ENCODE measurements at places on chromosomes 7 and 10.

DNA sequence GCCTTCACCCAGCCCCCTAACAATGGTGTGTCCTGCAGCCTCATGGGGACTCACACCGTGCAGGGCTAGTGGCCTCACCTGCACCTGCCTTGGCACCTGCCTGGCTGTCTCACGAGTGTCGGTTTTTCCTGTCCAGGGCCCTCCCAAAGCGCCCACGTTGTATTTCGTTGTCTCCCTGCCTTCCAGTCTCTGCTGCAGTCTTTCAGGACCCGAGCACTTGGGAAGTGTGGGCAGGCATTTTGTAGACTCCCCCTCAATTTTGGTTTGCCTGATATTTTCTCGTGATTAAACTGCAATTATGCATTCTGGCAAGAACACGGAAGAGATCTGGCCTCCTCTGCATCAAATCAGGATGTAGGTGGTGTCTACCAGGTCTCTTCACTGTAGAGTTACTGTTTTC is 17.9 kb downstream of the BNIP3 start:
- no peak for DNase-seq

GRCh38 chr10:28359334-28359733 is 56.5 kb upstream of the MPP7 start:
- no peak for DNase-seq

DNA sequence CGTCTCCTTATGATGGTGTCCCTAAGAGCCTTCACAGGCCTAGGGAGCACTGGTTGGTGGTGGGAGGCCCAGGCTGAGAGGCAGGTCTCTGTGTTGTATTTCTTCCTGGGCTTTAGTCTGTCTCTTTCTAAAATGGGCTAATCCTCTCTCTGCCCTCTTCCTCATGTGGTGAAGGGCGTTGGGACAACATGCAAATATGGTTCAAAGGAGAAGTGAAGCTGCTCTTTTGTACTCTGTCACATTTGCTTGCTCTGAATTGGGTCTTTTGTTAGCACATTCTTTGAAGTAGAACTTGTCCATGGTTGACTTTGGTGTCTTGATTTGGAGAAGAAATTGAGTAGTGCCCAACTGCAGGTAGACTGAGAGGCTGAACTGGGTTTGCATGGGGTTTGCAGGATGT is 814 bp downstream of the HK1 start:
- DNase-seq: no peak

DNA sequence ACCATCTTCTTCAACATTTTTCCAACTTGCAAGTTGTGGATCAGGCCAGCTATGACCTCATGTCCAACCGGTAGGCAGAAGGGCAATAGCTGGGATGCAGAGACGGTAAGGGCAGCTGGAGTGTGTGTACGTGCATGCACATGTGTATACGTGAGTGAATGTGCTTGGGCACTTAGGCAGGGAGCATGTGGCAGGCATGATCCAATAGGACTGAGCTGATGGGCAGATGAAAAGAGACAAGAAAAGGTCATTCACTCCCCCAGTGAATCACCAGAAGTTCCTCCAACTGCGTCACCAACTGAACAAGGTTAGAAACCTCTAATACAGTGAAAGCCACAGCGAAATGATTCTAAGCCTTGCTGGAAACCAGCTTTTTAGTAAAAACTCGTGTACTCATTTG is 176.1 kb downstream of the FGFR2 start:
- no peak for DNase-seq

GRCh38 chr10:4615042-4615441 is 211.0 kb upstream of the AKR1E2 start:
- DNase-seq: no peak

DNA sequence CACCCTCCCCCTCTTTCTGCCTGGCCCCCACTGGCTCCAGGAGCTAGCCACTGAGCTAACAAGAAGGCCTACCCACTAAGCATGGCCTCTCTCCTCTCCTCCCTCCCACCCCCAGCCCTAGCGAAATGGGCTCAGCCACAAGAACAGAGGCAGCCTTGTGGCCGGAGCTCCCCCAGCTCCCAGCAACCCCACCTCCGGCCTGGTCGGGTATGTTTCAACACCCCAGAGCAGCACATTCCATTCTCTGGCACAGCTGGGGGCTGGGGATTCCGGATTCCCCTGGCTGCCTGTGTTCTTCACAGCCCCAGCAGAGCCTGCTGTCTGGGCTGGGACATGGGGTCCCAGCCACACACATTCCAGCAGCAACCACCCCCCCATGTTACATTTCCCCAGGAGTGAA is 9.0 kb downstream of the SFRP5 start:
- peak; percentile 53 for DNase-seq

- DNase-seq: peak; percentile 83
These were observed 132.6 kb downstream of the RGS10 start for GRCh38 chr10:119409906-119410305.

DNA sequence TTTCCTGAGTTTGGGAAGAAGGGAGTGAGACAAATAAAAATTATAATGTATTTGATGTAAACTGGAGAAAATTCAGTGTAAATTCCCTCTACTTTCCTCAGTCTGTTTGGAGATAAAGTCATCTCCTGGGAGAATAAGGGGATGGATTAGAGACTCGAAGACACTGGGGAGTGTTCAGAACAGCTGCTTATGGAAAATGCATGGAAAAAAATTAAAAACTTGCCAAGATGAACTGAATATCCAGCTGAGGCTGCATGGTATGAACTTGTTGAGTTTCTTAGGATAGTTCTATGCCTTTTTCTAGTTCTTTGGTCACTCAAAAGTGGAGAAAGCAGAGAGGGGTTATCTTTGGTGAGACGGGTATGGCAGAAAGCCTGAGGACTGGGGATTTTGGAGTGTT is 210.5 kb downstream of the BICC1 start:
- DNase-seq: no peak

GRCh38 chr10:65949526-65949925 is 976.3 kb upstream of the LRRTM3 start:
- no peak for DNase-seq

GRCh38 chr7:140342727-140343514 is 55.4 kb downstream of the SLC37A3 start:
- peak; percentile 43 for DNase-seq

DNA sequence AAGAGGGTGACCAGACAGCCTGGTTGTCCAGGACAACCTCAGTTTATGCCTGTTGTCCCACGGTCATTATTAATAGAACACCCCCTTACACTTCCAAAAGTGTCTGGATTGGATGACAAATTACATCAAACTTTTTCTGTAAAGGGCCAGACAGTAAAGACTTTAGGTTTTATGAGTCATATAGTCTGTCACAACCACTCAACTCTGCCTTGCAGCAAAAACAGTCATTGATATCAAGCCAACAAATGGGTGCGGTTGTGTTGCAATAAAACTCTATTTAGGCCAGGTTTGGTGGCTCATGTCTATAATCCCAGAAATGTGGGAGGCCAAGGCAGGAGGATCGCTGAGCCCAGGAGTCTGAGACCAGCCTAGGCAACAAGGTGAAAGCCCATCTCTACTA is 66.7 kb upstream of the ATP6V0A4 start:
- DNase-seq: peak; percentile 94

All from iris pigment epithelial cell (primary cell).